ENCODE measurements at places on chromosomes 12 and 14.

DNA sequence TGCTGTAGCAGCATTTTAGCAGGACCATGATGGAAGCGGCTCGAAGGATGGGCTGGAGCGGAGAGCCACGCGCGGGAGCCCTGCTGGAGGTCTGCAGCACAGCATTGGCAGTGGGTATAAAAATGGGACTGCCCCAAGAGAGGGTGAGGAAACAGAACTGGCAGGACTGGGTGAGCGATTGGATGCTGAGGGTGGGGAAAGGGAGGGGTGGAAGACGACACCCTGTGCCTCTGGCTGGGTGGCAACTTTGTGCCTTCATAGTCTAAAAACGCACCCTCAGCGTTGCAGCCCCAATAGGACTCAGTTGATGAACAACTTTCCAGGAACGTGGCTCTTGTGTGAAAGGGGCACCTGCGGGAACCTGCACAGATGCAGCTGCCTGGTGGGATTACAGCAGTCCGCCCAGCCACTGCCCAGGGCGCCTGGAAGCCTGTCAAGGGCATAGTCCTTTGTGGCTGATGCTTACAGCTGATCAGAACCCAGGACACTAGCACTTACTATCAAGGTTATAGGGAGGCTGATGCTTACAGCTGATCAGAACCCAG lies 73.0 kb downstream of the NINJ2 start:
- DNase-seq: no peak

- no peak for DNase-seq
Observed at GRCh38 chr12:54026640-54027441, 1.4 kb upstream of the HOXC6 start.

DNA sequence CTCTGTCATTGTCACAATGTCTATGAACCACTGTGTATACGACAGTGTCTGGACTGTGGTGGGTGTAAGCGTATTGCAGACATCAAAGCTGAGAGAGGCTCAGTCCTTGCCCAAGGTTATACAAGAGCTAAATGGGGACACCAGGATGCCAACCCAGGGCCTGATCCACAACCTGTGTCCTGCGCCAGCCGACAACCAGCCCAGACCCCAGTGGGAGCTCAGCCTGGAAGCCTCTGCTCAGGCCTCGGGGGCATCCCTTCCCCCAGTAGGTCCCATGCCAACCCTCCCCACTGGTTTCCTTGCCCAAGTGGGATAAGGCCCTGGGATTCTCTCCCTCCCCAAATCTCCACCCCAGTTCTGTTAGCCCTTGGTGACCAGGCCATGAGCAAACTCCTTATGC lies 54.3 kb downstream of the LTBP2 start:
- DNase-seq: no peak

DNA sequence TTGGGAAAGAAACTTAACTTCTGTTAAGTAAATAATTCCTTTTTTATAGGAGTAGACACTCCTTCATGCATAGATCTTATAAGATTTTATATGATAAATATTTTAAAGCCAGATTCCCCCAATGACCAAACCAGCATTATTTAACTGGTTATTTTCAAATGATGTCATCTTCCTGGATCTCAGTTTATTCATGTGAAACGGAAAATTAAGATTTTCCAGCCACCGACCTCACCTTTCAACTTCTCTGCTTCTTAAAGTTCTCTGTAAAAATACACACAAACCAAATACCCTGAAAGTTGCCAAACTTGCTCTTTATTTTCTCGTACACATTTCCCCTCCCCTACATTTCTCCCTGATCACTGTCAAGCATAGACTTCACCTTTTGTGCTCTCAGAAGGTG lies 364.2 kb downstream of the GALC start:
- no peak for DNase-seq

DNA sequence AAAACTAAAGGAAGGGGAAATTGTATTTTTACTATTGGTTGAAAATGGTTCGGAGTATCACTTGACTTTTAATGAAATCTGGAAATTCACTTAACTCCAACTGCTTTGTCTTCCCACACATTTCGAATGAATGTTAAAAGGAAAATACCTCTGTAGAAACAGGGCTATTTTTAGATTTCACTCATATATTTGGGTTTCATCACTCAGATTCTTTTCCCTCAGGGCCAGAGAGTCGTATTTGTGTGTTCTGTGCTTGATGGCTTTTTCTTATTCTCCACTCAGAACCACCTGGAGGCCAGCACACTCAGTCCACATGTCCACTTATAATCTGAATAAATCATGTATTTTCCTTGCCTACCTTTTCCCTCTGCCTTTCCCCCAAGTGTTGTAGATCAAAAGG lies 40.0 kb downstream of the DAAM1 start:
- no peak for DNase-seq

DNA sequence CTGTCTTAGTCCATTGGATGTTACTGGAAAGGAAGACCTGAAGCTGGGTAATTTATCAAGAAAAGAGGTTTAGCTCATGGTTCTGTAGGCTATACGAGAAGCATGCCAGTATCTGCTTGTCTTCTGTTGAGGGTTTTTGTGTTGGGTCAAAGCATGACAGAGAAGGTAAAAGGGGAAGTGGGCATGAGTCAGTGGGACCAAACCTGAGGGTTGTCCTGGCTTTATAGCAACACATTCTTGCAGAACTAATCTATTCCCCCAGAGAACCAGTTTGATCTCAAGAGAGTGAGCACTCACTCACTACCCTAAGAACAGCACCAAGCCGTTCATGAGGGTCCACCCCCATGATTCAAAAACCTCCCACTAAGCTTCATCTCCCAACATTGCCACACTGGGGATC lies 19.0 kb upstream of the KRAS start:
- no peak for DNase-seq

DNA sequence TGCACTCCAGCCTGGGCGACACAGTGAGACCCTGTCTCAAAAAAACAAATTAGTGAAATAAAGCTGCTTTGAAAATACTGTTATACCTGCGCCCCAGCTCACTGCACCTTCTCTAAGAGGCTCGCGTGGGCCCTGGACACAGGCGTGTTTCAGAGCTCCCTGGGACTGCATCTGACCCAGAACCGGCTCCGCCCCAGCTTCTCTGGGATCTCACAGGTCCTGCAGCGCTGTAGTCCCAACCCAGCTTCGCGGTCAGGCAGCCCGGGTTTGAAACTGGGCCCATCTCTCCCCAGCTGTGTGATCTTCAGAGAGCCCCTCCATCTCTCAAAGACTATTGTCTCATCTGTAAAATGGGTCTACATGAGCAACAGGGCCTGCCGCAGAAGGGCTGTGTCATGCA lies 7.5 kb downstream of the RIMBP2 start:
- no peak for DNase-seq

DNA sequence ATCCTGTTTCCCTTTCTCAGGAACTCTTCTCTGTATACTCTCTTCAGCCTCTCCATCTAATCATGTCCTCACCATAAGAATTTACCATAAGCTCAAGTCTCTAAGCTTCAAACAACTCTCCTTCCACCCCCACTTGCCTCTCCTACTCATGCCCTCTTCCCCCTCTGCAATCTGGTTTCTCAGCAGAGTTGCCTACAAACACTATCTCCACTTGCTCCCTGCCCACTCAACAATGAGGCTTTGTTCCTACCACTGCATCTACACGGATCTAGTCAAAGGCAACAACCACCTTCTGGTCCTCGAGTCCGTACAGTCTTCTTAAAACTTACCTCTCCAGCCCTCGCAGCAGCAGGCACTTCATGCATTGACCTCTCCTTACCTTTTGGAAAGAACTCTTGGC lies 17.2 kb upstream of the FBLN5 start:
- no peak for DNase-seq

DNA sequence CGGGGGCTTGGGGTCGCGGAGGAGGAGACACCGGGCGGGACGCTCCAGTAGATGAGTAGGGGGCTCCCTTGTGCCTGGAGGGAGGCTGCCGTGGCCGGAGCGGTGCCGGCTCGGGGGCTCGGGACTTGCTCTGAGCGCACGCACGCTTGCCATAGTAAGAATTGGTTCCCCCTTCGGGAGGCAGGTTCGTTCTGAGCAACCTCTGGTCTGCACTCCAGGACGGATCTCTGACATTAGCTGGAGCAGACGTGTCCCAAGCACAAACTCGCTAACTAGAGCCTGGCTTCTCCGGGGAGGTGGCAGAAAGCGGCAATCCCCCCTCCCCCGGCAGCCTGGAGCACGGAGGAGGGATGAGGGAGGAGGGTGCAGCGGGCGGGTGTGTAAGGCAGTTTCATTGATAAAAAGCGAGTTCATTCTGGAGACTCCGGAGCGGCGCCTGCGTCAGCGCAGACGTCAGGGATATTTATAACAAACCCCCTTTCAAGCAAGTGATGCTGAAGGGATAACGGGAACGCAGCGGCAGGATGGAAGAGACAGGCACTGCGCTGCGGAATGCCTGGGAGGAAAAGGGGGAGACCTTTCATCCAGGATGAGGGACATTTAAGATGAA lies 630 bp downstream of the FOS start:
- peak; percentile 39 for DNase-seq

GRCh38 chr12:93184672-93185368 lies 192.9 kb upstream of the NUDT4 start:
- DNase-seq: no peak

DNA sequence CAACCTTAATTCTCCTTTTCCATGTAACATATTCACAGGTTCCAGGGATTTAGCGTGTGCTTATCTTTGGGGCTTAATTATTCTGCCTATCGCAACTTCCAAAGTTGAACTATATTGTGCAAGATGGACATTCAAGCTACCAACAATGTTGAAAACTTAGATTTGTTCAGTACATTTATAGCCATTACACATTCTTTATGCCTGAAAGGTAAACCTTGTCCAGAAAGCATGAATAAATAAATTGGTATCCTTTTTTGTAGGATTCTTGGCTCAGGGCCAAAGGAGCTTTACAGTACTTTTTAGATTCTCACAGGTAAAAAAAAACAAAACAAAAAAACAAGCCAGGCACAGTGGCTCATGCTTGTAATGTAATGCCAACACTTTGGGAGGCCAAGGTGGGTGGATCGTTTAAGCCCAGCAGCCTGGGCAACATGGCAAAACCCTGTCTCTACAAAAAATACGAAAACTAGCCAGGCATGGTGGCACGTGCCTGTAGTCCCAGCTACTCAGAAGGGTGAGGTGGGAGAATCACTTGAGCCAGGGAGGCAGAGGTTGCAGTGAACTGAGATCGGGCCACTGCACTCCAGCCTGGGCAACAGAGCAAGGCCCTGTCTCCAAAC lies 3.3 kb downstream of the C12orf56 start:
- DNase-seq: no peak

- DNase-seq: no peak
Observed at GRCh38 chr12:128383357-128383937, 116.5 kb downstream of the TMEM132C start.

DNA sequence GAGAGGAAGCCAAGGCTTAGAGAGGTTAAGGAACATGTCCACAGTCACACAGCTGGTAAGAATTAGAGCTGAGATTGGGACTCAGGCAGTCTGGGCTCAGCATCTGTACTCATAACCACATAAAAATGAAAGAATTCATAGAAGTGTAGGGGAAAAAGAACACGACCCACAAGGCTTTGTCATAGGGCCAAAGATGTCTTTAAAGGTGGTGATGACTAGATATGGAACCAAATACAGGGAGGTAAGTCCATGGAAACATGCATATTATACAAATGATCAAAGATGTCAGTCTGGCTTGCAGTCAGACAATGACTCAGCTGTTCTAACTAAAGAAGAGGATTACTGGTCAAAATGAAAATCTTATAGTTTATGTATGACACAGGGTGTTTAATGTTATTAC lies 7.2 kb upstream of the SSPN start:
- DNase-seq: no peak

- DNase-seq: no peak
Observed at GRCh38 chr12:72523754-72524153, 251.6 kb downstream of the TRHDE start.

GRCh38 chr14:77620222-77620870 lies 3.9 kb upstream of the SPTLC2 start:
- DNase-seq: no peak

- DNase-seq: no peak
Observed at GRCh38 chr12:29882846-29883245, 99.1 kb upstream of the TMTC1 start.

DNA sequence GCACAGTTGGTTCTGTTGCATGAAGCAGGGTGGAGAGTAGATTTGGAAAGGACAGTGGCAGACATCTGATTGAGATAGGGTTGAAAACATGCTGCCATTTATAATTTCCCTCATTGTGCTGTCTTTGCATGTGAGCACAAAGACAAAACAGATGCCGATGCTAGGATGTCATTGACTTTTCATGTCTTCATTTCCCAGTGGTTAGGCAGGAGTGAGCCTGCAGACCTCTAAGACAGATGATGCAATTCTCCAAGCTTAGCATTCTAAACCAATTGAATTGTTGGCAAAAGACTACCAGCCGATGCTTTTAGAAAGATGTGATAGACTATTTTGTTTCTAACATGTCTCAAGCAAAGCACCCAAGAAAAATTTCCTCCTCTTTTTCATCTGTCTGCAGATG lies 37.1 kb upstream of the PELI2 start:
- no peak for DNase-seq

DNA sequence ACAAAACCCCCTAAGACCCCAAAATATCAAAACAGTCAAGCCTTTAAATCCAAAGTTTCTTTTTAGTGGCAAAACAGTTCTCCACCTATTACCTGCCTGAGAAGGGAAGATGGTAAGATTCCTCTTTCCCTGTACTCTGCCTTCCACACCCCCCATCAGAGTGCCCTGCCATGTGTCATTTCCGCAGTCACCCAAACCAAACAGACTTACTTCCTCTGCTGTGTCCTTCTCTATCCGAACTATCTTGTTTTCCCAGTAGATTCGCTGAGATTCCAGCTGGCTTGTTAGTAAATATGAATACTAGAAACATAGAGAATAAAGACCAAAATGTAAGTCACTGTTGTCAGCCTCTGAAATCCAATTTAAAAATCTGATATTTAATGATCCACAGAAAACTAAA lies 30.4 kb downstream of the BRAP start:
- DNase-seq: no peak

DNA sequence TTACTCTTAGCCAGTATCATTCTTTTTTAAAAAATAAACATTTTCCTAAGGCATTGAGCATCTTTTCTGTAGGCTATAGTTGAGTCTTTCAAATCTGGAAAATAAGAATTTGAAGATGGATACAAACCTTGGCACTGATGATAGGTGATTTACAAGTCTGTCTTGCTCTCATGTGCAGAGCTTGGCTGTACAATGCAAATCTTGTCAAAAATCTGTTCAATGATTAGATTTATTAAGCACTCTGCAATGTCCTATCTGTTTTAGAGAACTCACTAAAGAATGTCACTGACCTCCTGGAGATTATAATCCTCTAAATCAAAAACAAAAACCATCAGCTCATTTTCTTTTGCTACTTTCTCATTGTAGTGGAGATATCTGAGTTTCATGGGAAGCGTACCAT lies 42.8 kb upstream of the AMIGO2 start:
- DNase-seq: no peak

GRCh38 chr12:12210983-12211382 lies 55.9 kb downstream of the LRP6 start:
- DNase-seq: no peak

- no peak for DNase-seq
Observed at GRCh38 chr14:32453857-32454810, 125.0 kb downstream of the AKAP6 start.

- DNase-seq: no peak
Observed at GRCh38 chr14:67833403-67833802, 13.8 kb downstream of the RAD51B start.

Data from stimulated activated CD4-positive, alpha-beta T cell treated with anti-CD3 and anti-CD28 coated beads, Interleukin-1b, Interleukin-23, amount 100 ng/mL, for 24 hours (primary cell).